ENCODE measurements at places on chromosomes 5 and 9.

DNA sequence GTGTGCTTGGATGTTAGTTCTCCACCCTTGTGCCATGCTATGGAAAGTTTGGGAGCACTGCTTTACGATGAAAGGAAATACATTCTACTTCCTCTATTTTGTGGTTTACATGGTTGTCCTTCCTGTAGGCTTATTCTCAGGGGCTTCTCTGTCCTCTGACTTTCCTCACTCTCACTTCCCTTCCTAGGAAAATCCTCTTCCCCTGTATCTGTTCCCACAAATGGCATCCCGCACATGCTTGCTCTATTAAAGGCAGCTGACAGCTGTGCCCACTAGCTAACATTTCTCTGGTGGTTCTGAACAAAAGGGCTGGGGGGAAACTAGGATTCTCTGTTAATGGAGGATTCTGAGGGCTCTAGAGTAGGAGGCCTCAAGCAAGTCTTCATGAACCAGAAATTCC is 52.4 kb downstream of the FAM170A start:
- H3K4me3 ChIP-seq, result no peak overlapping the region
- peaks cover 2% of the 10 kb centered on the region for H3K36me3 ChIP-seq
- no peaks in the 10 kb centered on the region for H3K27me3 ChIP-seq
- peaks cover 11% of the 10 kb centered on the region for H3K4me1 ChIP-seq
- H3K27ac ChIP-seq, result no peak overlapping the region

DNA sequence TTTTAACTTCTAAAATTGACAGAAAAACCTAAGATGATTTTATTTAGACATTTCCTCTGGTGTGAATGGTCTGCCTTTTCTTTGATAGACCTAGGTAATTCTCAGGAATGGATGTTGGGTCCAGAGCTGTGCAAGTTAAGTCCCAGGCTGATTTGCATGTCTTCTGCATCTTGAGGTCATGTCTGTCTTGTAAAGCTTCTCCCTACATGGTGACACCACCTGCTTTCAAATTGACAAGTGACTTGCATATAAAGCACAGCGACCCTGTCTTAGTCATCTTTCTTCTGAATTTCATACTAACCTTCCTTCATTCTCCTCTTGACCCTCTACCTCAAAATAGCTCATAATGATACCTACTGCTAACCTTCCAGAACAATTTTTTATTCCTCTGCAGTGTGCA is 29.2 kb downstream of the OSTF1 start:
- peaks cover 3% of the 10 kb centered on the region for H3K36me3 ChIP-seq
- DNase-seq, result no peak
- no peaks in the 10 kb centered on the region for H3K27me3 ChIP-seq
- peaks cover 18% of the 10 kb centered on the region for H3K4me1 ChIP-seq
- no peak overlapping the region for H3K4me3 ChIP-seq

DNA sequence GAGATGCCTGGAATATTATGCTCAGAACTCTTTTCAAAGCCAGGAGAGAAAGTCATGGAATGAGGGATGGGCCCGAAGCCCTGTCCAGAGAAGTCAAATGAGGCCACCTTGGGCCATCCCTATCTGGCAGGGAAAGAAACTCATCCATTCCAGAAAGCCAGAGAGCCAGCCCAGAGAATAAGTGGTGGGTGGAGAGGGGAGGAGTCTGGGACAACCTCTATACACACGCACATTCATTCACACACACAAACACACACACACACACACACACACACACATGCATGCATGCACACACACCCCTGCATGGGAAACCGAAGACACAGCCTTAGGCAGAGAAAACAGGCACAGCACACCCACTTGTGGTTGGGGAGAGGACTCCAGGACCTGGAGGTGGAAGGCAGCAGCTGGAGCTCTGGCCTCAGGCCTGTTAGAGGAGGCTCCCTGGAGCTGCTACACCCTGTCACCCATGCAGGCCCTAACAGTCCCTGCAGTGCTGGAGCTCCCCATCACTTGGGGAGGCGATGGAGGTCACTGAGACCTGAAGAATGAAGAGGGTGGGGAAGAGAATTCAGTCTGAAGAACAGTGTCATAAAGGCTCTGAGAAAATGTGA is 38.0 kb downstream of the TGFBI start:
- no peak for DNase-seq
- H3K27me3 ChIP-seq, result peaks cover 2% of the 10 kb centered on the region
- H3K27ac ChIP-seq, result no peak overlapping the region
- no peaks in the 10 kb centered on the region for H3K36me3 ChIP-seq
- H3K4me1 ChIP-seq, result peaks cover 5% of the 10 kb centered on the region
- H3K4me3 ChIP-seq, result no peak overlapping the region

- H3K27ac ChIP-seq, result peak overlapping the region; percentile 78
- peaks cover 15% of the 10 kb centered on the region for H3K4me1 ChIP-seq
- H3K36me3 ChIP-seq, result no peaks in the 10 kb centered on the region
- H3K27me3 ChIP-seq, result no peaks in the 10 kb centered on the region
- no peak overlapping the region for H3K4me3 ChIP-seq
Observed at GRCh38 chr9:19138084-19138483, 10.8 kb upstream of the PLIN2 start.

DNA sequence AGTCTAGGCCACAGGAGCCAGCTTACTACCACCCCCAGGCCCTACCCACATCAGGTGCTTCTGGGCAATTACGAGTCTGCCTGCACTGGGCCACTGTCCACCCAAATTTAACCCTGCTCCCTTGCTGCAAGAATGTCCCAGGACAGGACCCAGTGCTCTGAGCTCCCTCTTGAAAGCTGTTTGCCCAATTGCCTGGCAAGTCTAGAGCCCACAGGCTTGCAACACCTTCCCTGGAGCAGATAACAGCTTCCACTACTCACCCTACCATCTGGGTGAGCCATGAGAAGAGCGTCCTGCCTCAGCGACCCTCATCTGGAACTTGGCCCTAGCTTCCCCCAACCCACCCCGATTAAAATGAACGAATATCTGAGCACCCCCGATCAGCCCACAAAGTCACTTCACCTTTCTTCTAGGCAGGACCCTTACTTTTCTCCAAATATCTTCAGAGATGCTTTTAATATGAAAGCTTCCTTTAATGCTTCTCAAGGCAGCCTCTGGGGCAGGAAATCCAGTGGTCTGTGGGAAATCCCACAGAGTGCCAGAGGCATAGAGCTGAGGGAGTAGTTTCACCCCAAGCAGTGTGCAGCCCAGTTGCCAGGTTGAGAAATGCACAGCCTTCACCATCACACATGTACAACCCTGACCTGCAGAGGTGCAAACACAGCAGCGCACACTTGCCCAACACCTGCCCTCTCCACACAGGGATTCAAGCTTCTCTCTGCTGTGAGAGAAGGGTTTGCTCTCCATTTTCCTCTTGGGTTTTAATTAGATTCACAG is 10.6 kb downstream of the ACSL6 start:
- DNase-seq, result no peak
- no peak overlapping the region for H3K27ac ChIP-seq
- no peaks in the 10 kb centered on the region for H3K36me3 ChIP-seq
- H3K4me1 ChIP-seq, result peaks cover 36% of the 10 kb centered on the region

GRCh38 chr9:136484153-136485048 is 1.6 kb upstream of the SEC16A start:
- peak overlapping the region; percentile 66 for H3K4me3 ChIP-seq
- no peaks in the 10 kb centered on the region for H3K27me3 ChIP-seq

DNA sequence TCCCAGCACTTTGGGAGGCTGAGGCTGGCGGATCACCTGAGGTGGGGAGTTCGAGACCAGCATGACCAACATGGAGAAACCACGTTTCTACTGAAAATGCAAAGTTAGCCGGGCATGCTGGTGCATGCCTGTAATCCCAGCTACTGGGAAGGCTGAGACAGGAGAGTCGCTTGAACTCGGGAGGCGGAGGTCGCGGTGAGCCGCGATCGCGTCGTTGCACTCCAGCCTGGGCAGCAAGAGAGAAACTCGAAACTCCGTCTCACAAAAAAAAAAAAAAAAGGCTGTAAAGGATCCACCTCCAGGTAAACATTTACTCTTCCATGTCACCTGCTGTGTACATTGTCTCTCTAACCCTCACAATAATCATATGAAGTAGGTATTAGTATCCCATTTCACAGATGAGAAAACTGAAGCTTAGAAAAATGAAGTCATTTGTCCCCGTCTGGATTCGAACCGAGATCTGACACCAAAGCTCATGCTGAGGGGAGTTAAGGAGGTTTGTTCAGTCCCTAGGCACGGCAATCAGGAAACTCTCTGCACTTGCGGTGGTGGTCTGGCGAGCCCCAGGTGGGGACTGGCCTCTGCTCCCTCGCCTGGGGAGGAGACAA is 494 bp upstream of the DOCK2 start:
- peaks cover 17% of the 10 kb centered on the region for H3K36me3 ChIP-seq
- H3K4me3 ChIP-seq, result peak overlapping the region; percentile 90
- DNase-seq, result no peak
- peaks cover 30% of the 10 kb centered on the region for H3K27me3 ChIP-seq
- H3K4me1 ChIP-seq, result peaks cover 22% of the 10 kb centered on the region

DNA sequence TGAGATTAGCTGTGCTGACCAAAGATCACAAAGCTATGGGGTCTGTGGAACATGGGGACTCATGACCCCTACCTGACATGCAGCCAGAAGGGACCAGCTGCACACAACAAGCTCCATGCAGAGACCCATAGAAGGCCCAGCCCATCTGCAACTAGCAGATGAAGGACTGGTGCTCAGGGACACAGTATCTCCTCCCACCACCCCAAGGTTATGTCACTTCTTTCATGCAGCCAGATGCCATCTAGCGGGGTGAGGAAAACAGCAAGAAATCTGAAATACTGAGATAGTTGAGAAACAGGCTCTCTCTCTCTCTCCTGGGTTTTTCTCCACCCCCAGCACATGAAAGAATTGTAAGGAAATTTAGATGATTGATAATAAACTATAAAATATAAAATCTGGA is 161.3 kb upstream of the DAPK1 start:
- no peak overlapping the region for H3K4me3 ChIP-seq
- H3K4me1 ChIP-seq, result peaks cover 42% of the 10 kb centered on the region
- DNase-seq, result no peak
- H3K27me3 ChIP-seq, result no peaks in the 10 kb centered on the region
- H3K36me3 ChIP-seq, result peaks cover 7% of the 10 kb centered on the region

DNA sequence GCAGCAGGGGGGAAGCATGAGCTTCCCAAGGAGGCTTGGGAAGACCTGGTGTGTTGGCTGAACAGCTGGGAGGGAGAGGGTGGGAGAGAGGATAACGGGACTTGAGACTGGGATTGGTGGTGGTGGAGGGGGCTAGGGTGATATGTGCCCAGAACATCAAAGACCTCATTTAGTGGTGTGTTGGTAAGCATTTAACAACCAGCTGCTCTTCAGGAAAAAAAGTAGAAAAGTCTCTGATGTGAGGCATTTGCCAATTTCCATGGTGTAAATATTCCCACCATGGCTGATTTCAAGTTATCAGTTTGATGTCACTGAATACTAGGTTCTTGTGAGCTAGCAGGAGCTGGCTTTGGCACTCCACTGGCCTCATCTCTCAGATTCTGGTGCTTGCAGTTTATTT is 170.8 kb downstream of the MACROH2A1 start:
- H3K27ac ChIP-seq, result no peak overlapping the region
- H3K36me3 ChIP-seq, result no peaks in the 10 kb centered on the region
- H3K27me3 ChIP-seq, result peaks cover 24% of the 10 kb centered on the region
- no peak overlapping the region for H3K4me3 ChIP-seq
- peaks cover 10% of the 10 kb centered on the region for H3K4me1 ChIP-seq
- DNase-seq, result no peak

DNA sequence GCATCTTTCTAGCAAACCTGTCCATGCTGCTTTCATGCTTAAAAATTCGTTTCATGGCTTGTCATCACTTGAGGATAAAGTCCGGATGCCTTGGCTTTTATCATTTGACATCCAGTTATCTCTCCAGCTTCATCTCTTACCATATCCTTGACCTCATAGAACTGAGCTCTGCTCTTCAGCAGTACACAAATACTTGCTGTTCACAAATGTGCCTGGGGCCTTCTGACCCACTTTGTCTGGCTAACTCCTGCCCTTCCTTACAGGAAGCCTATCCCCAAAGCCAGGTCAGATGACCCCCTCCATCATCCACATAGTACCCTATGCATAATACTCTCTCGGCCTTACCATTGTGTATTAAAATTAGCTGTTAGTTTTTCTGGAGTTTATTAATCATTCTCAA is 249.1 kb downstream of the SAXO1 start:
- H3K27ac ChIP-seq, result no peak overlapping the region
- H3K4me3 ChIP-seq, result no peak overlapping the region
- H3K4me1 ChIP-seq, result no peaks in the 10 kb centered on the region
- H3K27me3 ChIP-seq, result no peaks in the 10 kb centered on the region
- DNase-seq, result no peak

GRCh38 chr9:74907085-74907484 is 19.4 kb upstream of the TRPM6 start:
- DNase-seq, result no peak
- no peaks in the 10 kb centered on the region for H3K27me3 ChIP-seq
- no peak overlapping the region for H3K27ac ChIP-seq
- peaks cover 5% of the 10 kb centered on the region for H3K36me3 ChIP-seq

- H3K4me1 ChIP-seq, result peaks cover 22% of the 10 kb centered on the region
- no peaks in the 10 kb centered on the region for H3K36me3 ChIP-seq
- no peak overlapping the region for H3K4me3 ChIP-seq
- no peak for DNase-seq
- H3K27ac ChIP-seq, result no peak overlapping the region
Observed at GRCh38 chr5:31706186-31706585, 67.3 kb downstream of the PDZD2 start.

DNA sequence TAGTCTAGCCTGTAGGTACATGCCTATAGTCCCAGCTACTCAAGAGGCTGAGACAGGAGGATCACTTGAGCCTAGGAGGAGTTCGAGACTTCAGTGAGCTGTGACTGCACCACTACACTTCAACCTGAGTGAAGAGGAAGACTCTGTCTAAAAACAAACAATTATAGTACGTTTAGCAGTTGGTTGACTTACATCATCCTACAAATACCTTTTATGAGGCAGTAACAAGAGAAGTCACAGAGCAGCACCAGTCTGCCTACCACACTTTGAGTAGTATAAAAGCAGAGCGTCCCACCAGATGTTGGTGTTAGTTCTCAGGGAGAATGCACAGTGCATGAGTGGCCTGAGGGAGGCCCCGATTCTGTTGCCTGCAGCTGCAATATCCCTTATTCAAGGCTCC is 16.1 kb downstream of the ZFR start:
- H3K4me1 ChIP-seq, result peaks cover 13% of the 10 kb centered on the region
- H3K27me3 ChIP-seq, result no peaks in the 10 kb centered on the region
- H3K4me3 ChIP-seq, result no peak overlapping the region
- H3K27ac ChIP-seq, result peak overlapping the region; percentile 90

GRCh38 chr9:21395778-21396717 is 10.8 kb upstream of the IFNA2 start:
- H3K4me1 ChIP-seq, result peaks cover 2% of the 10 kb centered on the region
- H3K36me3 ChIP-seq, result no peaks in the 10 kb centered on the region
- peaks cover 50% of the 10 kb centered on the region for H3K27me3 ChIP-seq
- H3K4me3 ChIP-seq, result peak overlapping the region; percentile 74
- peak; percentile 84 for DNase-seq
- H3K27ac ChIP-seq, result no peak overlapping the region

GRCh38 chr9:117278020-117278419 is 136.8 kb downstream of the ASTN2 start:
- no peak overlapping the region for H3K27ac ChIP-seq
- DNase-seq, result no peak
- H3K36me3 ChIP-seq, result no peaks in the 10 kb centered on the region
- H3K4me3 ChIP-seq, result no peak overlapping the region

Measured in WTC11 (cell line).